ENCODE measurements at places on chromosomes 5 and 9.

GRCh38 chr9:84556556-84556955 lies 113.0 kb upstream of the NTRK2 start:
- no peak for DNase-seq

DNA sequence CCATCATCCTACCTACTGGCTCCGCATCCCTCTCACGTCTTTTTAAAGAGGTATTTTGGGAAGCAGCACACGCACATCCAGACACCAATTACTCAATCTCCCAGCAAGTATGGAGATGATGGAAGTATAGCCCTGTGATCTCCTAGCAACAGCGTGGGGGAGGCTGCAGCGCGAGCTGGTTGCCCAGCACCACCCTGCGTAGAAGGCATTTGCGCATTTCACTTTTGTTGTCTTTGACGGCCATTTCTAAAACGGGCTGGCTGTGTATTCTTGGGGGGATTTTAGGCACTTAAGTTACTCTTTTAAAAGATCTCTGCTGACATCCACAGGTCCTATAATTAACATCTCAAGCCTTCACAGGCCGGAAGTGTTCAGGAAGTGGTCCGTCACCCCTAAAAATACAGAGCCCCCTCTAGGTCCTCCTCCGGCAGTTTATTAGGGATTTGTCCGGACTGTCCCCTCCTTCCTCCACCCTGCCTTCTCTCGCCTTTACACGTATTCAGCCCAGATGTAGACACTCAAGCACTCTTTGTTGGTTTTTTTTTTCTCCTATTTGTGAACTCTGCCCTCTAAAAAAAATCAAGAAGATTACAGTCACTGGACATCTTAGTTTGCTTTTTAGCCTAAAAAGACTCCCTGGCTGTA lies 371.4 kb downstream of the NTRK2 start:
- no peak for DNase-seq

GRCh38 chr5:172379481-172379880 lies 74.8 kb downstream of the SH3PXD2B start:
- DNase-seq = no peak

DNA sequence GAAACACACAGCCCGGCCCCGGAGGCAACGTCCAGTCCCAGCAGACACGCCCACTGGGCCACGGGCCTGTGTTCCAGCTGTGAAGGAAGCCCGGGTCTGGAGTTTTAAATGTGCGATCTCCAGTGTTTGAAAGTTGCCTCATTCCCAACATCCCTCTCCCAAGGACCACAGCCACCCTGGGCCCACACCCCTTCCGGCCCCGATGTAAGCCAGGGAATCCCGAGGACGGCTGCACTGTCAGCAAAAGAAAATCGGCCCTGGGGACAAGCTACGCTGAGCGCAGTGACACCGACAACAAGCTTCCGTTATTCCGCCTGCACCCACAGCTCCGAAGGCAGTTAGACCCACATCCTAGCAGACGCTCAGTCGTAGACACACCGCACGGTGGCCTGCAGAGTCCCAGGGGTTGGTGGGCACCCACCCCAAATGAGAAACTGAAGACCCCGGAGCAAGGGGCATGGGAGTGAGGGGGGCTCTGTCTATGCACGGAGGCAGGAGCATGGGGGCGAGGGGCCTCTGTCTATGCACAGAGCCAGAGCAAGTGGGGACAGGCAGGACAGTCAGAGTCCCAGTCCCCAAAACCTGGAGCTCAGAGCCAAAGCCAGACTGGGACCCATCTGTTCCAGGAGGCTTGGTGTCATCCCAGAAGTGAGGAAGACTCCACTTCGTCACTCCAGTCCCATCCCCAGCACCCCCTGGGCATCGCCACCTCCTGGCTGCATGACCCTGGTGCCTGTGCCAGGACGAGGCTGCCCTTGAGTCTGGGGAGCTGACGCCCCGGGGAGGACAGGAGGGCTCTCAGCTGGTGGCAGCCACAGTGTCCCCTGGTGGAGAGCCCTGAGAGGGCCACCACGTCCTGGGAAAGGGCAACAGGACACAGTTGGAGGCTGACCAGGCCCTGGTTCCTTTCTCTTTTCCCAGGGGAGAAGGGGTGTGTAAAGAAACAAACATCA lies 23.4 kb downstream of the GLT6D1 start:
- DNase-seq = no peak

DNA sequence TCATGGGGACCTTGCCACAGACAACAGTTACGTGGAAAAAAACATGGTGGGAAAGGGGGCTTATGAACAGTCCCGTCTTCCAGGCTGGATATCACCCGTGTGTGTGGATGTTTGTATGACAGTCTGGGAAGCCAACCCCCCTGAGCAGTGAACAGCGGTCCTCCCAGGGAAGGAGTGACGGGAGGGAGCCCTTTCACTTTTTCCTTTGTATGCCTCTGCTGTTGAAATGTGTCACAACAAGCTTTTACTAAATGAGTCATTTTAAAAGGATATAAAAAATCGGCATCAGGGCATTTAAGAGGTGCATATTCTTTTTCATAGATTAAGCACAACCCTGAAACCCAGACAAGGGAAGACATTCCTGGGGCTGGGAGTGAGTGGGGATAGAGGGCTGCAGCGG lies 5.1 kb downstream of the MYMK start:
- DNase-seq = no peak

DNA sequence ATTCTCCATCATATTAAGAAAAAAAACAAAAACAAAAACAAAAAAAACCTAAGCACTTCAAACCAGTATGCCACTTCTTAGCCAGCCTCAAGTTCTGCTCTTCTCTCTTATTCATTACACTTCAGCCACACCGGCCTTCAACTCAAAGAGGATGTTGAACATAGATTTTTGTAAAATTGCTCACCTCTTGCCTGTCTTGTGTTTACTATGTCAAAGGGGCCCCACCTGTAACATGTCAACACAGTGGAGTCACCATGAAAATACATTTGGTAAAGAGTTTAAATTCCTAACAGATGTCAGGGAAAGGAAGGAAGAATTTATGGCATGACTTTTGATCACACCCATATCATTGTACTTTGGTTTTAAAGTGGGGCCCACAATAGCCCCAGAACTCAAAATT lies 121.1 kb upstream of the GHR start:
- no peak for DNase-seq

DNA sequence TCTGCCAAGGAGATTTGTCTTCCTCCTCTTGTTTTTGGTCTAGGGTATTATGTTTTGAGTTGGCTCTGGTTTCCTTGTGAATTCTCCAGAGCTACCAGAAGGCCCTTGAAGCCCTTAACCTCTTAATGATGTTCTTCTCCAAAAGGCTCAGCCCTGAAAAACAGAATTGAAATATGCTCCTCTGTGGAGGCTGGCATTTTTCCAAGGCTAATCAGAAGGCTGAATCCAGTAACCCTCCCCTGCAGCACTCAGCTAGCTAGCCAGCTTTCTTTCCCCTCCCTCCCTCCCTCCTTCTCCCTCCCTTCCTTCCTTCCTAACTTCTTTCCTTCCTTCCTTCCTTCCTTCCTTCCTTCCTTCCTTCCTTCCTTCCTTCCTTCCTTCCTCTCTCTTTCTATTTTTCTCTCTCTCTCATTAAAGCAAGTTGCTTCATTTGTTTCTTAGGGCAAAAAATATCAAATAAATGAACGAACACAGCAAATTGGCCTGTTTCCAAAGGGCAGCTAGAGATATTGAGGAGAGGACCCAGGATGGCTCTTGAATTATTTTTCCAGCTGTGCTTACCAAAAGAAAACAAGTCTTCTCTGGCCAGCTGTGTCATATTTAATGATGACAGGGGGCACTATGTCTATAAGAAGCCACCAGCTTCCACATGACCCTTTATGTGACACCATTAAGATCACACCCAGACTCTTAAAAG lies 38.7 kb downstream of the JAKMIP2 start:
- DNase-seq = no peak

DNA sequence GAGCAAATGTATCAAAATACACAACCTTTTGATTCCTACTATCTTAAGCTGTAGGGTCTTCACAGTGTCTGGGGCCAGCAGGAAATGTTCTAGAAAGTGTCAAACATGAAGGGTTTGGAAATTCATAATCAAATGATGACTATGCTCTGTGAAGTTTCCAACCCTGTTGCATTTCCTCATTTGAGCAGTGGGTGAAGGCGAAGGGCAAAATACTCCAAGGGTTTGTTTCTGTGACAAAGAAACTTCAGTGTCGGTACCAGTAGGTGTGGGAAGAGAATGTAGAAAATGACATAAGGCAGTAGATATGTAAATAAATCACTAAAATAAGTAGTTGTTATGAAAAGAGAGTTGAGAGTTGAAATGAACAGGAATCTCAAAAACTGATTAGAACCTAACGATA lies 576 bp downstream of the ALDOB start:
- DNase-seq = no peak

GRCh38 chr5:33939556-33940262 lies 3.5 kb downstream of the RXFP3 start:
- no peak for DNase-seq

GRCh38 chr9:97772145-97772544 lies 75.0 kb upstream of the XPA start:
- no peak for DNase-seq

DNA sequence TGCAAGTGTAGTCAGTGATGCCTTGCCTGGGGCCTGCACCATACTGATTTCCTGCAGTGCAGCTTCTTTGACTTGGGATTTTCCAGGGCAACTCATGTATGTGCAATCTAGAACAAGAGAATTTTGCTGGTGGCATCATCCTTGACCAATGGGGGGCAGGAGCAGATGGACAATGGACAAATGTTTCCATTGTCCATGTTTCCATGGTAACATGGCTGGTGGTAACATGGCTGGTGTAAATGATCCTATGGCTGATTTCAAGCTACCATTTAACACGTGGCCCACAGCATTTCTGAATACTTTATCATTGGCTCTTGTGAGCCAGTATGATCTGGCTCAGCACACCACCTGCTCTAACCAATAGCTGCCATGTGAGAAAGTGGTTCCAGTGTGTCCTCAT lies 130.1 kb upstream of the OSMR start:
- no peak for DNase-seq

- no peak for DNase-seq
These were observed 354.0 kb downstream of the PRR16 start for GRCh38 chr5:120818128-120818527.

DNA sequence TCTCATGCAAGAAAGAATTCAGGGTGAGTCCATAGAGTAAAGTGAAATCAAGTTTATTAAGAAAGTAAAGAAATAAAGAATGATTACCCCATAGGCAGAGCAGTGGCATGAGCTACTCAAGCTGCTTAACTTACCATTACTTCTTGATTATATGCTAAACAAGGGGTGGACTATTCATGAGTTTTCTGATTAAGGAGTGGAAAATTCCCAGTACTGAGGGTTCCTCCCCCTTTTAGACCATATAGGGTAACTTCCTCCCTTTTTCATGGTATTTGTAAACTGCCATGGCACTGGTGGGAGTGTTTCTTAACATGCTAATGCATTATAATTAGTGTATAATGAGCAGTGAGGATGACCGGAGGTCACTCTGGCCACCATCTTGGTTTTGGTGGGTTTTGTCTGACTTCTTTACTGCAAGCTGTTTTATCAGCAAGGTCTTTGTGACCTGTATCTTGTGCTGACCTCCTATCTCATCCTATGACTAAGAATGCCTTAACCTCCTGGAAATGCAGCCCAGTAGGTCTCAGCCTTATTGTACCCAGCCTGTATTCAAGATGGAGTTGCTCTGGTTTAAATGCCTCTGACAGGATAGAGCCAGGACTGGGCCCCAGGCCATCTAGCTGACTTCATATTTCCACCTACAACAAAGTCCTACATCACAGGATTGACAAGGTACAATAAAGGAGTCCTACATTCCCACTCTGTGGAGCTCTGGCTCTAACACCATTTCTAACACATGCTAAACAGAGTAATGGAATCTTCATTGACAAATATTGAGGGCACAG lies 186.7 kb downstream of the NXNL2 start:
- DNase-seq = no peak

DNA sequence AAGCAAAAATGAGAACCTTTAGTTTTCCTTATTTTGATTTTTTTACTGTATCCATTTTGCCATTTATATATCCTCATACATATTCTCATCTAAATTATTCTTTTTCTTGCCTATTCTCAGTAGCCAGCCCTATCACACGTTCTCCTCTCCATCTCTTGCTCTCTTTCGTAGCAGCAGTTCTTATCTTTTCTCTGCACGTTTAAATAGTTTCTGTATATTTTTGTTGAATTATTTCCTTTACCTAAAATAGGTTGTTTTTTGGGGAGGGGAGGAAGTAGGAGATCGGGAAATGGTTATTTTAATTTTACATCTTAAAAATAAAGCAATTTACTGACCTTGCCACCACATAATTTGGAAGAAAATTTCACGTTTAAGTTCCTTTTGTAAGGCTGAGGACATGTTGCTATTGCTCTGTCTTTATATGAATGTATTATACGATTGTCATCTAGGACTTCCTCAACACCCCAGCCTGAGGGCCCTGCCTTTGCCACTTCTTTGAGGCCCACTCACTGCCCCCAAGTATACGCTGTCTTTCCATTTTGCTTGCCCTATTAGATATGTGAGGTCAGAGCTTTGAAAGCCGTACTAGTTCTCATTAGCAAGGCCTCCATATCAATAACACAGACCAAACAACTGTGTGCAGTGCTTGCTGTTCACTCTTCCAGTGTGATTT lies 140.3 kb downstream of the GNAQ start:
- no peak for DNase-seq

DNA sequence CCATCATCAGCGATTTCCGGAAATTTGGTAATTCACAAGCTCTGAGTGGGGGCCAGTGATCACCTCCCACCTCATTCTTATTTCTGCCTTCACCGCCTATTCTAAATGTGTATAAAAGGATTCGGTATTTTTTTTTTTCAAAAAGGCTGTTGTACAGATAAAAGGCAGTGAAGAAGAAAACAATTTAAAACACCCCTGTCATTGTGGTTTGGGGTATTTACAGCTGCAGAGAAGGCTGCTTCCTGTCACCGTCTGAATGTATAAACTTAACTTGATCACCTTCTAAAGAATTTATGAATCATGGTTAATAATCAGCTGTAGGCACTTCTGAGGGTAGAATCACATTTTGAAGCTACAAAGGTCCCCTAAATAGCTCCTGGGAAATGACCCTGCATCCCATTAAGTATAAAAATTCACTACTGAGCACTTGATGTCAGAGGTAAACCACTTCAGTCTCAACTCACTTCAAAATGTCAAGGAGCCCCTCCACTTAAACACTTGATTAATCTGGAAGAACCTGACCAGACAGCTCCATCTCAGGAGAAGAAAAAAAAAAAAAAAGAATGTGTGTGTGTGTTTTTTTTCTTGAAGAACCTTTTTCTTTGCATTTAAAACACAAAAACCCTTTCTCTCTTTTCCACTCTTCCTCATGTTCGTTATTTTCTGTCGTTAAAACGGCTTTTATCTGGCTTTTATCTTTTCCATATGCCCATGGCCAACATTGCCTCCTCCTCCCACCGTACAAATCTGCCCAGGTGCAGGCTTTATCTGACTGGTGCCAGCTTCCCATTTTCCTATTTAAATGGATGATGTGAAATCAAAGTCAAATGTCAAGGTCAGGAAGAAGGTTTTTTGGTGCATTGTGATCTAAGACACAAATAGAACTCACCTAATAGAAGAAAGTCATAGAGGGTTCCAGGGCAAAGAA lies 291.2 kb downstream of the IRX1 start:
- no peak for DNase-seq

GRCh38 chr9:29063031-29063430 lies 1489.8 kb upstream of the C9orf72 start:
- no peak for DNase-seq

GRCh38 chr5:127492854-127493738 lies 24.3 kb upstream of the PRRC1 start:
- peak; percentile 25 for DNase-seq

Measured in GM10248 (cell line).